ENCODE measurements at places on chromosomes 1 and 21.

DNA sequence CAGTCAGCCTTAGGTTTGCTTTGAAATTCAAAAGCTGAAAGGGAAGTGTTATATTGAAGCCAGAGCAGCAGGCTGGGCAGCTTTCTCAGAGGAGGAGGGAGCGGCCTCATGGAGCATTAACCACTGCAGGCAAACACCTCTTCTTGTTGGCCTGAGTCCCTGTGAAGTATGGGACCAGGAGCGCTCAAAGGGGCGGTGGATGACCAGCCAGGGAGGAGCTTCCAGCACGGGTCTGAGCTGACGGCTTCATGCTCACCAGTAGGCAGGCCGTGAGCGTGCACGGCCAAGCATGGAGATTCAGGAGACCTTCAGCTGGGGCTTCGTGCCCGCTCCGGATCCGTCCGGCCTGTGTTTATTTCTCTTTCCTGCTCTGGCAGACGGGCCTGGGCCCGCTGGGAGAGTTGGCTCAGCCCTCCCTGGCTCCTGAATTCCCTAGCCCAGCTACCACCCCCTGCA, 245.2 kb downstream of the TRABD2B start:
- no peak for DNase-seq

- no peak for DNase-seq
Observed at GRCh38 chr1:209642816-209643215, 9.4 kb downstream of the LAMB3 start.

DNA sequence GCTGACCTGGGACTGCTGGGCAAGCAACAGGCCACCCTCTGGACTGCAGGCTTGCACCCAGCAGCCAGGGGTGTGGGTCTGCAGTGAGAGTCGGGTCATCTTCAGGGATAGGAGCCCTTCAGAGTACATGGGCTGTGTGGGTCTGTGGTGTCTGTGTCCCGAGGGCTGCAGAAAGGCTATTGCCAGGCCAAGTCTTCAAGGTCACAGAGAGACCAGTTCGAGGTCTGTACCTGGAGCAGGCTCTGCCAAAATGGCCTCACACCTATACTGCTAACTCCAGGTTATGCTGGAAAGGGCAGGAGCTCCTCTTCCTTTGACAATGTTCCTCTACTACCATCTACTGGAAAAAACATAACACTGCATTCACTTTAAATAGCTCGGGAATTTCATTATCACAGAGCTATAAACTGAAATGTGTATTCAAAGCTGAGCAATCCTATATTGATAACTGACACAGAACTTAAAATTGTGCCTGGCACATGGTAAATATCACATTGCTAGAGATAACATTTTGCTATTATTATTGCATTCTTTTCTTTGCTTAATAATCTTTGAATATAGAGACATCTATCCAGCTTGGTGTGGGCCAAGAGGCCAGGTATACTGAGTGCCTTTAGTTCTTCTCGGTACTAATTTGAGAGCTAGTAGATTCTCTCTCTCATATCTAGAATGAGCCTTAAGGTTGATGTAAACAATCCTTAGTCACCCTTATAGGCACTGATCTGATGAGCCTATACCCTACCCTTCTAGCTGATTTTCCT, 6.9 kb upstream of the DNAH14 start:
- no peak for DNase-seq

DNA sequence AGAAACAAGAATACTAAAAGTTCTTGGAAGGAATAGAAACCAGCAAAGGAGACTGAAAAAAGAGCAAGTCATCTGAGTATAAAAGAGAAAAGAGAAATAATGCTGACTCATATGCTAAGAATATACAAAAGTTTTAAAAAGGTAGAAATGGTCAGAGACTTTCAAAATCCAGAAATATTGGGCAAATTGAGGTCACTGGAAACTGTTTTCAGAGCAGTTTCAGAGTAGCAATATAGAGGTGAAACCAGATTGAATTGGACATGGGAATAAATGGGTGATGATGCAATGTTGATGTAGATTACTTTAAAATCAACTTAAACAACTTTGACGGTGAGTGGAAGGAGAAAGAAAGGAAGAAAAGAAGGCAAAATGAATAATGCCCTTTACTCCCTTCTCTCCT, 1.8 kb upstream of the RPS6KC1 start:
- no peak for DNase-seq

DNA sequence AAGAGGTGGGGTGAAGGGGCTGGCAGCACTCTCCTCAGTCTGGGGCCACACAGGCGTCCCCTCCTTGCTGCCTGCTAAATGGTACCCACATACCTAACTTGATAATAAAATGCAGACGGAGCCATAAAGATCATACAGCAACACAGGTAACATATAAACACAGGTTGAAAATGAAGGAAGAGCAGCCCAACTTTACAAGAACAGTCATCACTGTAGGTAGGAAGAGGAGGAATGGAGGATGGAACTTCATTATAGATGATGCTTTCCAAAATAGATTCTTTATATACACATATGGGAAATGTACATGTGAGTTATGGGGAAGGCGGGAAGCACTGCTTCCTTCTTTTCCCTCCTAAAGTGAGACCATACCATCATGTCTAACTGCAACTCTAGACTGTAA, 13.4 kb downstream of the C2CD2 start:
- no peak for DNase-seq

DNA sequence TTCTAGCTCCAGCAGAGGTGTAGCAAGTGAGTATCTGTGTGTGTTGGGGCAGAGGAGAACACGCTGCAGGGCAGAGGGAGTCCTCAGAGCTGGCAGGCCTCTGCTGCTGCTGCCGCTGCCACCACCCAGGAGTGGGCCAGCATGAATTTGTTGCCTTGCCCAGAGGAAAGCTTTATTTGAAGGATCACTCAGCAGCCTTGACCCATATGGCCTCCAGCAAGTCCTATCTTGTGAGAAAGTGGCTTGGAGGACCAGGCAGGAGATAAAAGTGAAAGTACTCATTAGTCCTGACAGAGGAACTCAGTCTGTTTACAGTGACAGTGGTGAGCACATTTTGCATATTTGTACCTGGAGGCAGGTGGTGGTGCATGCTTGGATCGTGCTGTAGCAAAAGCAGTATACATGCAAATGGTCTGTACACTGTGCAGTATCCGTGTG, 3.1 kb downstream of the TRAF5 start:
- peak; percentile 54 for DNase-seq

- DNase-seq = no peak
Observed at GRCh38 chr1:68975212-68975933, 478.5 kb upstream of the DEPDC1 start.

- no peak for DNase-seq
Observed at GRCh38 chr1:17805869-17806684, 50.9 kb downstream of the ACTL8 start.

DNA sequence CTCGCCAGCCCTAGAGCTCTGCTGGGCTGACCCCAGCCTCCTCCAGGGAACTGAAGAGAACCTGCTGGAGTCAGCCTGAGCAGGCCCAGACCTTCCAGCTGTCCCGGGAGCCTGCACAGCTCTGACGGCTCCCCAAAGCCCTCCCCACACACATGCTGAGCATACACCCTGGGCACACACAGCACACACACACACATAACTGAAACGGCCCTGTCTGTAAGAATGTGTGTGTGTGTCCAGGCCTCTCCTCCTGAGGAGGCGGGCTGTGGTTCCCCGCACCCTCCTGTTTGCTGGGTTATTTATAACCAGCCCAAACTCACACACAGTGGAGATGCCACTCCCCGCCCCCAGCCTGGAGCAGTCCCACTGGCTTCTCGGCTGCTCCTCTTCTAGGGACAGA, 20.2 kb downstream of the SDC3 start:
- DNase-seq = no peak

DNA sequence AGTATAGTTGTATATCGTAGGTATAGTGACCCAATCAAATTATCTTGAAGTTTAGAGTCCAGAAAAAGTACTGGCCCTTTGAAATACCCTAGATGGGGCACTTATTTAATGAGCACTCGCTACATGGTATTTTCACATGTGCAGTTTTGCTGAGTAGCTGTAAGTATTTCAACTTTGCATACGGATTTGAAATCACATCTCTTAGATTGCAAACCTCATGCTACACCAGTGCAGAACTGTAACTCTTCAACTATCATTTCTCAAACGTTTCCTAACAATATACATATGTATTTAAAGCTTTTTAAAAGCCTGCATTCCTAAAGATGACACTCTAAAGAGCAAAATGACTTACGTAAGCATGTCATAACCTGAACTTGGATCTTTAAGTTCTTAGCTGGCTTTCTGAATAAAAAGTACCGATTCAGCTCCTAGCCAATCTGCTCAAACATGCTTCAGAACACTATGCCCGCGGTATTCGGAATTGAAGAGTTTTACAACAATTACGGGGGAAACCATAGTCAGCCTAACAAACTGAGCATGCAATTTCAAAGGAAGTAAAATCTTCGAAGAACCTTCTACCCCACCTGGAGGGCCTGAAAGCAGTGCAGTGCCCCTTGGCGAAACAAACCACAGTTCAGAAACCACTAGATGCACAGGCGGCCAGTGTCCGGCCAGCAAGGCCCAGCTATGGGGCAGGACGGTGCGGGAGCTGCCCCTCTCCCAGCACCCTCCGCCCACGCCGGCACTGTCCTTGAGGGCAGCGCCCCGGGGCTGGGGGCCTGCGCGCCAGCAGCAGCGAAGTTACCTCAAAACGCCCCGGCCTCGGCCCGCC, 863 bp downstream of the FH start:
- DNase-seq = no peak

- DNase-seq = no peak
Observed at GRCh38 chr1:183590244-183591191, at the start of gene NCF2. NCF2 (minus strand) TSS chr1:183590459; CDS start chr1:183590329, 130 bp downstream.

- peak; percentile 3 for DNase-seq
Observed at GRCh38 chr1:3465091-3465934, 10.8 kb downstream of the ARHGEF16 start.
